ENCODE measurements at places on chromosomes 4 and X.

- peak; percentile 55 for DNase-seq
Measured at GRCh38 chr4:127732623-127733328, 2.6 kb downstream of the SLC25A31 start.

- peak; percentile 94 for DNase-seq
Measured at GRCh38 chr4:139872274-139872673, 206.7 kb downstream of the MGST2 start.

- no peak for DNase-seq
Measured at GRCh38 chrX:15781961-15782699, 8.2 kb upstream of the ZRSR2 start.

DNA sequence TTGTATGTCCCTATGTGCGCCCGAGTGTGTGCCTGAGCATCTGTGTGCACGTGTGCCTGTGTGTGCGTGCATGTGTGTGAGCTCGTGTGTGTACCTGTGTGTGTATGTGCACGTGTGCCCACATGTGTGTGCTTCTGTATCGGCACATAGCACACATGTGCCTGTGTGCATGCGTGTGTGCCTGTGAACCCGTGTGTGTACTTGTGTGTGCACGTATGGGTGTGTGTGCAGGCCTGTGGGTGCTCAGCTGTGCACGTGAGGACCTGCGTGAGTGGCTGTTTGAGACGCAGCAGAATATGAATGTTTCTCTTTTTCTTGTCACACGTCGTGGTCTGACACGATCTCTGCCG is 4.3 kb downstream of the AKAP17A start:
- DNase-seq = no peak

DNA sequence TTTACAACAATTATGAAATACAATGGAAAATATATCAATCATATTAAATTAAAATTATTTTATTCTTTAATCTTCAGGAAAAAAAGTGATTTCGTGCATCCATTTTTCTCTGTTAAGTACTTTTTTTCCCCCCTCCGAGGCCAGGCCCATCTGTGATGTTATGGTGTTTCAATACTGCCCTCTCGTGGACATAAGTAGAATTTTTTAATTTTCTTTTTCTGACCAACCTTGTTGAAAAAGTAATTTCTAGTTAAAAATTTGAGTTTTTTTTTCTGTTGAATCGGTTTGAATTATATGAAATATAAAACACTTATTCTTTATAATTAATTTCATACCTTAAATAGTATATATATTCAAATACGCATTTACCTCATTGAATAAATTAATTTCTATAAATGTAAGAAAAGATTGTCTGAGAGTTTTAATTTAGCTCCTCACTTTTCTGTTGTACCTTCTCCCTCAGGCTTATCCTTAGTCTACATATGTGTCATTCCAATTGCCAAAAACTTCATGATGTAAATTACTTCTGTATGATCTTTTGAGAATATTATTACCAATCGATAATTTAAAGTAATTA is 175.8 kb upstream of the TECRL start:
- peak; percentile 50 for DNase-seq

DNA sequence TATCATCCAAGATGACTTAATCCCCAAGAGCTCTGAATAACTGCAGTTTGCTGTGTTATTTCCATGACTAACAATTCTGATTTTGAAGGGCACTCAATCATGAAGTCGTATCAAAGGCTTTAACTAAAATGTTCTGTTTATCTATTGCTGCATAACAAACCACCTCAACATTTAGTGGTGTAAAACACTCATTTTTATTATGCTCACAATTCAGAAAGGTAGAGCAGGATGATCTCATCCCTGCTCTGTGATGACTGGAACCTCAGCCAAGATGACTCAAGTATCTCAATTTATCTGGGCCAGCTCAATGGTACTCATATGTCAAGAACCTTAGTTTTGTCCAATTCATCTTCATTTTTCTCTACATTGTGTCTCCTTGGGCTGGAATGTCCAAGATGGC is 451.1 kb downstream of the PPARGC1A start:
- DNase-seq = peak; percentile 74

- no peak for DNase-seq
Measured at GRCh38 chr4:171561419-171561818, 251.8 kb upstream of the GALNTL6 start.

DNA sequence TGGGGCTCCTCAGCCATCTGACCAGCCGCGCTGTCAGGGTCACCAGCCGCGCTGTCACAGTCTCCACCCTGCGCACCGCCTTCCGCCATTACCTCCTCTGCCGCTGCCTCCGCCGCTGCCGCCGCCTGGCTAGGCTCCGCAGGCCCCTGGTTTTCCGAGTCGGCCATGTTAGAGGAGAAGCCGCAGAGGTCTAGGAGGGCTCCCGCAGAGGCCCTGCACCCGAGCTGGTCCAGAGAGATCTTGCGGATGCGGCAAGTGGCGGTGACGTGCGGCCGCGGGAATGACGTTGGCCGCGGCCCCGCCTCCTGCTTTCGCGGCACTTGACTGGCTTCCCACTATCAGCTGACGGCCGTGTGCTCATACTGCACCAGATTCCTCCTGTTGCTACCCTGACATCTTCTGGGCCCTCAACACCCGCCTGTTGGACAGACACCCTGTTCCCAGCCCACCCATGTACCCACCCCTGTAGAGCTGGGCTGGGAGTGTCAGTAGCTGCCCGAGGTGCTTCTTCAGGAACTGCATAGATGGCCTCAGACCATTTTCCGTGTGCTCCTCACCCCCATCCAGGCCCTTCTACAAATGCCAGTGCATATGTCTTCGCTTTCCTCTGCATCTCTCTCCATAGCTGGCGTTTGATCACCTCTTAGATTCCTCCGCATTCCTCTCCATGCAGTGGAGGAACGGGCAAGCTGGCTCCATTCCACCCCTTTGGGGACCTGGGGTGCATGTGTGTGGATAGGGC is at the start of gene NAP1L5:
NAP1L5 (minus strand) TSS at position 242 of the 742 bp plus-strand sequence; CDS start at position 167, 75 bp downstream.
- DNase-seq = peak; percentile 49

DNA sequence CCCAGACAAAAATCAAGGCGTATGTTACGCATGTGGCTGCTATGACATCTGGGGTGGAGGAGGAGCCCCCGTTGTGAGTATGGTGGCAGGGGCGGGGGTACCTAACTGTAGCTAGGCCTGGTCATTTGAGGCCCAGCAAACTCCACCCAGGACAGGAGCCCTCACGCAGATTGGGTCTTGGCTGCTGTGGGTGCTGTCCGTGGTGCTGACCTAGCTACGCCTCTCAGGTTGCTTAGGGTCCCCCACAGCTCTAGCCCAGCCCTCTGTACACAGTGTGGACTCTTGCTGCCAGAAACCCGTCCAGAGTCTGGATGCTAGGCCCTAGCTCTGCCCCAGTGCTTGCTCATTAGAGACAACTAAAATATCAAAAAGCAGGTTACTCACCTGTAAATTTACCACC is 146.7 kb upstream of the PSAPL1 start:
- no peak for DNase-seq

- DNase-seq = no peak
Measured at GRCh38 chrX:6574762-6575161, 39.8 kb upstream of the VCX3A start.

DNA sequence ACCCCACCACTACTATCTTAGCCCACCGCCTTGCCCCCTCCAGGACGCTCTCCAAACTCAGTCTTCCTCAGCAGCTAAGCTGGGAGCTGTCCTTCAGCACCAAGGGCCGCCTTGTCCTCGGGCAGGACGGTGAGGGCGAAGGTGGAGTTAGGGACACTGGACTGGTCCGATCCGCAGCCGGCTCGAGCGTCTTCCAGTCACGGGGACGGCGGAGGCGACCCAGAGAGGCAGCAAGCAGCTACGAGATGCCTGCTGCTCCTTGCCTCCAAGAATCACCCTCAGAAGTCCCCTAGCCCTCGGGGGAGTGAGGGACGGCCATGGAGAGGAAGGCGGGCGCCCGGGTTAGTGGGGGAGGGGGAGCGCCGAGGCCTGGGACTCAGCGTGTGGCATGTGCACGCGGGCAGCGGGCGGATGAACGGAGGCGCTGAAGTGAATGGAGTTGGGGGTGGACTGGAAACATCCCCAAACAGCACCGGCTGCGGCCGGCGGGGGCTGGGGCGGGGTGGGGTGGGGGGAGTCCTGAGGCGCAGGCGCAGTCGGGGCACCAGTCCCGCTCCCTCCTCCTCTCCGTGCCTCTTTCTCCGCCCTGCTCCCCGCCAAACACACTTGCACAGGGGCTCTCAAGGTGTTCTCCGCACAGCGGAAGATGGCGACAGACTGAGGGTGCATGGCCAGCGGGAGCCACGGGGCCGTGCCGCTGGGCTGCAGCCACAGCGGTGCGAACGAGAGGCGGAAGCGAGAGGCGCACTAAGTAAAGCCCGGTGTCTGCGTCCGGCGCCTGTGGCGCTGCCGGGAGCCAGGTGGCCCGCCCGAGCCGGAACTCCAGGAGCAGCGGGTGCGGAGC is at the start of gene NALF2:
NALF2 (plus strand) TSS at position 545 of the 844 bp plus-strand sequence. CDS start 957 bp downstream, outside the sequence.
- DNase-seq = peak; percentile 69

DNA sequence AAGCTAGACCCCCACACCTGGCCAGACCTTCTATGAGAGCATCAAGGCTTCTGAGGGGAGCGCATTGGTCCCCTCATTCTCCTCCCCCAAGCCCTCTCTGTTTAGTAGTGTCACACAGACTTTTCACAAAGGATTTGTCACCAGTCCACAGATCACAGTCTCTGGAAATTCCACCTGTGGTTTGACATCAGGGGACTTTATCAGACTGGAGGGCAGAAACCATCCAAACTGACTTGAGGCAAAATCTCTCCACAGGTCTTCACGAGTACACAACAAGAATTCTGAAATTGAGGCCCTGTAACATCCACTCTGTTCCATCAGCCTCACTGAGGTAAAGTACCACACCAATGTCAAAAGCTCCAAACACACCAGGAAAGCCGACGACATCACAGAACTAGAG is 112.5 kb downstream of the SH3KBP1 start:
- no peak for DNase-seq

DNA sequence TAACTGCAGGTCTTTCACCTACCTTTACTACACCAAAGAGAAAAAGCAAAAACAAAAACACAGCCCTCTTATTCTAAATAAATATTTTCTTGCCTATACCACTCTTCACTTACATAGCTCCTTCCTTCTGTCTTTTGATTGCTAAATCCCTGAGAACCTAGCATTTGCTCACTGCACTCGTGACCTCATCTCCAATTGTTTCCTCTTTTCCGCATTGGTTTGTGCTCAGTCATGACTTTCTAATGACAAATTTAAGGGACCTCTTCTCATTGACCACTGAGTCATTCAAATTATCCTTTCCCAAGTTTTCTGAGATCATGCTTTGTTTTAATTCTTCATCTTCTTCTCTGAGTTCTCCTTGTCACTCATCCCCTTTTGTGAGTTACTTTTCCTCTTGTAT is 1697.1 kb downstream of the STIM2 start:
- DNase-seq = peak; percentile 30

- DNase-seq = no peak
Measured at GRCh38 chr4:73850261-73850970, 2.7 kb upstream of the PF4V1 start.

DNA sequence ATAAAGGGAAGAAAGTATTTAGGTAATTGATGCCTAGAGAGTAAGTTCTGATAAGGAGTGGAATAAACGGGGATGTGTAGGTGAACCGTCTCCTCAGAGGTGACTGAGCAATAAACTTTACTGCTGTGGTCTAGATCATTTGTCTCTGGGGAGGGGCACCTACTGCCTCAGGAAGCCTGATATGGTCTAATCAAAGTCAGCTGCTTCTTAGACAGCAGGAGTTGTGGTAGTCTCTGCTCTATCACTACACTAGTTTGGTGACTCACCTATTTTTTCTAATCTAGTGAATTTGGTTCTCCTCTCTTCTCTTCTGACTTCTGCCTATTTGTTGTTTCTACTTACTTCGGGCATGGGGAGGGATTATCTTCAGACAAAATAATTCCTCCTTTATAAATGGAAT is 95.1 kb upstream of the STIM2 start:
- peak; percentile 35 for DNase-seq

DNA sequence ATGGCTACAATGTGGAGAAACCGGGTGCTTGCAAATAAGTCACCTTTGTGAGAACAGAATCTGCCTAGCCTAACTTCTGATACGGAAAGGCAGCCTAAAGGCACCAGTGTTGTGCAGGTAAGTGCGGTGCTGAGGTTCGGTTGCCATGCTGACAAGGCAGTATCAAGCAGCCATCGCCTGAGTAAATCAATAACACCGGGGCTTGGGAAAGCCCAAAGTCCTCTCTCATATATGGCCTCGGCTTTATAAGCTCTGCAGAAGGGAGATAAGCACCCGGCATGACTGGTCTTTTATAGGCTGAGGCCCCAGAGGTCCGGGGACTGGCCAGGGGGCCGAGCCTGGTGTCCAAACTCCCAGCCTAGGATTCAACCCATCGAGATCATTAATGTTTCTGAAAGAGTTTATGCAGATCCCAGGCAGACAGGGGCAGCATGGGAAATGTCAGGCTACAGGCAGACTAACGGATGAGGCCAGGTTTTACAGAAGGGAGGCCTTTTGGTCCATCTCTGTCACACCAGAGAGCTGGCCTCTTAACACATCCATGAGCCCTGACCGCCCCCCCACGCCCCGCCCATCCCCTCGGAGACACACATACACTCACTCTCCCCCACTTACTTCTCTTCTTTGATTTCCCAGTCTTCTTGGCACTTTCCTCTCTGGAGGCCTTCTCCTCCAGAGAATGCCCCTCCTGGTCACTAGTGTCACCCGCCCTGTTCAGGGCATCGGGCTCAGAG is 38.5 kb downstream of the ELF4 start:
- DNase-seq = no peak
